ENCODE measurements at places on chromosomes 13 and 19.
A peak's percentile ranks its signal among the peaks of the same experiment; 100 is the strongest.

- DNase-seq = no peak
These were observed 63.4 kb downstream of the INSR start for GRCh38 chr19:7230826-7231225.

GRCh38 chr19:17539238-17540117 is 16.0 kb upstream of the COLGALT1 start:
- peak; percentile 95 for DNase-seq

DNA sequence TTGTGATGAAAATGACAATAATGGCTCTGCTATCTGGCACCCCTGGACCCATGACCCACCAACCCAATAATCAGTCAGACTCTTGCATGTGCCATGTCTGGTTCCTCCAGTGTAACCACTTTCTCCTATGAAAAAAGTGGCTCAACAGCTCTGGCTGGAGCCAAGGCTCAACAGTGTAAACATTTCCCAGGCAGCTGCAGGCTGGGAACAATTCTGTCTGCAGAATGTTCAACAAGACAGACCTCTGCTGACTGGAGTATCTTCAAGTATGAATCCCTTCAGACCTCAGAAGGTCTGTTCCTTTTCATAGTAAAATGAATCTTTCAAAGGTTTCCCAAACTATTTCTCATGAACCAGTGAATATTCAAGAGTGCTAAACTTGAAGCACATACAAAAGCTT is 410.1 kb upstream of the HTR2A start:
- no peak for DNase-seq

DNA sequence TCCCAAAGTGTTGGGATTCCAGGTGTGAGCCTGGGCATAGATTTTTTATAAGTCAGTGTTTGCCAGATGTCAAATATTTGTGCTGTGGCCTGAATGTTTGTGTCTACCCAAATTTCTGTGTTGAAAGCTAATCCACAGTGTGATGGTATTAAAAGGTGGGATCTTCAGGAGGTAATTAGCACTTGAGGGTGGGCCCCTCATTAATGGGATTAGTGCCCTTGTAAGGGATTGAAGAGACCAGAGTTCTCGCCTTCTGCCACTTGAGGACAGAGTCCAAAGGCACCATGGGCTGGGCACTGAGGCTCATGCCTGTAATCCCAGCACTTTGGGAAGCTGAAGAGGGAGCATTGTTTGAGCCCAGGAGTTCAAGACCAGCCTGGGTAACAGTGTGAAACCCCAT is 9.7 kb upstream of the FBXO17 start:
- DNase-seq = no peak

DNA sequence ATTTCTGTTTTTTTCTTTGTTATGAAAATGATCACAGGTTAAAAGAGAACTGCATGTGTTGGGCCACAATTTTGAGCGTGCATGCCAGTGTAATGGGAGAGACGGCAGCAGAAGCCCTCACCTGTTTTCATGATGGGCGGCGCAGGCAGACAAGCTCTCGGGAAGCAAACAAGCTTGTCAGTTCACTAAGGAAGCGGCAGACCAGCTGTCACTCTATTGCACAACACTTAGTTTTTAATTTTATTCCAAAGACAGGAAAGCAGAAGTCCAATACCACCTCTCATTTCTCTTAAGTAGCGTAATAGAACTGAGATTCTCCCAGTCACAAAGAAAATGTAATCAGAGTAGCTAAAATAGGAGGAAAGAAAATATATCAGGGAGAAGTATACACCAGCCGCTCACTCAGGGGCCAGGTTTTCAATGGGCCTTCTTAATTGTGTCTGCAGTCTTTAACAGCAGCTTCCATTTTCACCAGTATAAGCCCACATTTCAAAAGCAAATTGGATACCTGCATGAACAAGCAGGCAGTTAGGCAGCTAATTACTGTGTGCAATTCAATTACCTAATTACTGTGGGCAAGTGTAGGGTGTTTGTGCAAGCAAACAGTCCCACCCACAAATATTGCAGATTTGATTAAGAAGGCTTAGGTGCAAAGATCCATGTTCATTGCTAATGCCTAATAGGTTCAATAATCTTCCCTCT is 711.4 kb downstream of the DIAPH3 start:
- no peak for DNase-seq

GRCh38 chr19:44164327-44164672 is 600 bp upstream of the ZNF226 start:
- DNase-seq = no peak

- DNase-seq = no peak
These were observed 197.2 kb downstream of the TEX29 start for GRCh38 chr13:111517641-111518010.

DNA sequence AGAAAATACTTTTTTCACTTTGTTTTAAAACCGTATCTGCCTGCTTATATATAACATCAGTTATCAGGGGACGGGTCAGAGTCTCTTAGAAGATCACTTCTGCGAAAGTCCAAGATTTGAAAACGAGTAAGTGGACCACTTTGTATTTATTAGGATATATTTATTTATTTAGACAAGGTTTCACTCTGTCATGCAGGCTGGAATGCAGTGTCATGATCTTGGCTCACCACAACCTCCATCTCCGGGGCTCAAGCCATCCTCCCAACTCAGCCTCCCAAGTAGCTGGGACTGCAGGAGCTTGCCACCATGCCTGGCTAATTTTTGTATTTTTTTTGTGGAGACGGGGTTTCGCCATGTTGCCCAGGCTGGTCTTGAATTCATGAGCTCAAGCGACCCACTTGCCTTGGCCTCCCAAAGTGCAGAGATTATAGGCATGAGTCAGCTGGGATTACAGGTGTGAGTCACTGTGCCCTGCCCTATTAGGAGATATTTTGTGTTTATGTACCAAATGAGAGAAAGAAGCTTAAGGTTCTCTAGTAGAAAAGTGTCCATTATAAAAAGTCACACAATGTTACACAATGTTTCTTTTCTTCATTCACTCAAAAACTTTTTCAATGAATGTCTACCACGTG is 39.5 kb downstream of the RASL11A start:
- DNase-seq = no peak

DNA sequence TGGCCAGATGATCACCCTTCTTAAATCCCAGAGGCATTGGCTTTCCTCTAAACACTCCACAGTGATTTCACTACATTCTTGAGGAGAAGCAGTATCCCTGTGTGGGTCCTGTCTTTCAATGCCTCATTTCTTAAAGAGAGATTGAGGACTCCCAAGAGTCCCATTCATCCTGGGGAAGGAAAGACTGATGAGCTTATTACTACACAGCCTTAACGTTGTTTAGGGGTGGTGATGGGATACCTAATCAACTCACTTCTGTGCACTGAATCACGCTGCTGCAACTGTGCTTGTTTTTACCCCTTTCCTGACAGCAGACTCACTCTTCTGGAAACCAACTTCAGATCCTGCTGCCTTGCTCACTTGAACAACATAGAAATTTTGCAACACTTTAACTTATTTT is 203.1 kb downstream of the RGCC start:
- no peak for DNase-seq

- DNase-seq = no peak
These were observed 5.1 kb downstream of the FSTL3 start for GRCh38 chr19:681029-682019.

- no peak for DNase-seq
These were observed 138.8 kb upstream of the GJB6 start for GRCh38 chr13:20370815-20371421.

- no peak for DNase-seq
These were observed 904.8 kb upstream of the PCDH20 start for GRCh38 chr13:62320129-62321108.

DNA sequence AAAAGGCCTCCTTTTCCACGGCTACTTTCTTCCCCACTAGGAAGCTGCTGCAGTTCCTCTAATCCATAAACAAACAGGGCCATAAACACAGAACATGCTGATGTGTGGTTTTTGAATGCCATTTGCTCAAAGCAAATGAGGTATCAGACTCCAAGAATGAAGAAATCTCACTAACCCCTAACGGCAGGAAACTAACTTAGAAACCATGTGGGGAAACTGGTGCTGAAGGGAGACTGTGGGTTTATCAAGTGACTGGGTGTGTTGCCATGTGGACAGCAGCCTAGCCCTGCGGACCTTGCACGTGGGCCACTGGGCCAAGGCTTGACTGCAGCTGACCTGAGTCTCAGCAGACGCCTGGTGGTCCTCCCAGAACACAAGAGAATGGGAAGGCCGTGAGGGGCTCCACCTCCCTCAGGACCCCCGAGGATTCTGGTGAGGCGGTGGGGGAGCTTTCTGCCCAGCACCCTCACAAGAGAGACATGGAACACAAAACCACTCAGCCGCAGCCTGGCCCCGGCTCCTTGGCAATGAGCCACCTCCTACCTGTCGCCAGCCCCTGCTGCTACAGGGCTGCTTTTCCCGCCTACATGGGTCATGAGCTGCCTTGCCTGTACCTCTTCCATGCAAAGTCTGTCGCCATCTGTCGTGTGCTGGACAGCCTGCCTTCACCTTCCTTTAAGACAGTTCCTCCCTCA is 10.6 kb downstream of the SLC15A1 start:
- DNase-seq = no peak

GRCh38 chr19:36771261-36772231 is 1.1 kb downstream of the ZNF850 start:
- peak; percentile 2 for DNase-seq

DNA sequence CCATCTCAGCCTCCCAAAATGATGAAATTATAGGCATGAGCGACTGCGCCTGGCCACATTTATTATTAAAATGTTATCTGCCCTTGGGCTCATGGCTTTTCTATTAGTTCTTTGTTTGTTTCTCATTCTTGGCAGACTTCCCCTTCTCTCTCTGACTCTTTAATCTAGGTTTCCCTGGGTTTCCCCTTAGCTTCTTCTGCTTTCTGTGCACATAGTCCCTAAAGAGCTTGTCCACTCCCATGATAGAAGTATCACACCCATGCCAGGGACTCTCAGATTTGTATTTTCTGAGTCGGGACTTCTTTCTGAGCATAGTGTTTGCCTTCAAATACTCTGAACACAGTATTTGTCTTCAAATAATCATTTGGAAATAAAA is 38.6 kb upstream of the ITM2B start:
- no peak for DNase-seq

DNA sequence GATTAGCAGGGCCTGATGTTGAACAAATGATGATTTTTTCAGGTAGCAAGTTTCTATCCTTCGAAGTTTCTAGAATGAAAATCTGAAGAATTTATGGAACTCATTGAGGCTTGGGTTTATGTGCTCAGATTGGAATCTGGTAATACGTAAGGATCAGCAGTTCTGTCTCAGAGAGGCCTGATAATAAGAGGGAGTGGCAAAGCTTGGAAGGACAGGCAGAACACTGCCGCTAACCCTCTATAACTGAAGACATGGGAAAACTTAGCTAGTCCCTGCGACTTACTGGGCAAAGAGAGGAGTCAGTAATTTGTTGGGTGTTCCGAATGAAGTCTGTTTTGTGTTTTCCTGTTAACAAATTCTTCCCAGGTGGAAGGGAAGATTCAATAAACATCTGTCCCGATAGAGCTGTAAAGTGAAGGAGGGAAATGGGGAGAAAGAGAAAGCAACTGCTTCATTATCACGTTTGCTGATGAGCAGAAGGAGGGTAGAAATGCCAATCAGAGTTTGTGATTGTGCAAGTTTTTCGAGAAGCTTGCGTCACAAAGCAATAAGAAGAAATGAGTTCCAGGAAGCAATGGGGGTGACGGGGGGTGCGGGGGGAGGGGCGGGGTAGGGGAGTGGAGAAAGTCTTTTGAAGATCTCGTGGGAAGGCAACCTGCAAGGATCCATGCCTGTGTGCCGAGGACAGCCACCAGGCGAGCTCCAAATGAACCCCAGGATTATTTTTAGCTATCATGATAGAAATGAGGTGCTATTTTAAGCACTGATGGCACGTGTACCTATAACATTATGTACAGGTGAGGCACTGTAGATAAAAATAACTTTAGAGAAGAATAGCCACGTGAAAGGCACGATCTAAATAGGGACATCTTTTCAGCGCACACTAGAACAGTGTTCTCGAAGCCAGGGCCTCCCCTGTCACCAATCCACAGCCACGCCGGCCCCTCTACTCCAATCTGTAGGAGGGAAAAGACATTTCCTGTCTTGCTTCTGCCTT is 224.1 kb downstream of the FGF9 start:
- DNase-seq = no peak

GRCh38 chr19:49890349-49891311 is 6.1 kb downstream of the IL4I1 start:
- peak; percentile 55 for DNase-seq

GRCh38 chr13:40508767-40509342 is 157.6 kb downstream of the FOXO1 start:
- DNase-seq = no peak

- DNase-seq = no peak
These were observed 4.4 kb upstream of the UNC13A start for GRCh38 chr19:17692566-17692965.

- no peak for DNase-seq
These were observed 18.8 kb upstream of the CLASRP start for GRCh38 chr19:45020071-45020470.

DNA sequence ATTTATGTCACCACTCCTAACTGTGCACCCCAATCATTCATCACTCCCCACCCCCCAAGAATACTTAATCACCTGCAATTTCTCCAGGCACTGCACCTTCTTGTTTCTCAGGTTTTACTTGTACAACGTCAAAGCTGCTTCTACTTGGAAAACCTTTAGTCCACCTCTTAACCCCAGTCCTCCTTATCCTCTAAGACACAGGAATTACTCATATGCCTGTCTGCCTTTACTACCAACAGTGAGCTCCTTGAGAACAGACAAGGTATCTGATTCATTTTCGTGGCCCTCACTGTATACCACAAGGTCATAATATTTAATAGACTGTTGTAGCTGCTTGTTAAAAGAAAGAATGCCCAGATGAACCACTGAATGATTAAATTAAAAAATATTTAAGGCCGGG is 21.0 kb upstream of the NDFIP2 start:
- DNase-seq = no peak

- peak; percentile 10 for DNase-seq
These were observed 2.0 kb upstream of the FFAR2 start for GRCh38 chr19:35445826-35446593.

GRCh38 chr13:93811071-93811737 is 584.6 kb downstream of the GPC6 start:
- DNase-seq = no peak

GRCh38 chr19:8700956-8701355 is 2.4 kb upstream of the ACTL9 start:
- no peak for DNase-seq

- no peak for DNase-seq
These were observed 9.2 kb upstream of the KANK3 start for GRCh38 chr19:8352134-8352827.

DNA sequence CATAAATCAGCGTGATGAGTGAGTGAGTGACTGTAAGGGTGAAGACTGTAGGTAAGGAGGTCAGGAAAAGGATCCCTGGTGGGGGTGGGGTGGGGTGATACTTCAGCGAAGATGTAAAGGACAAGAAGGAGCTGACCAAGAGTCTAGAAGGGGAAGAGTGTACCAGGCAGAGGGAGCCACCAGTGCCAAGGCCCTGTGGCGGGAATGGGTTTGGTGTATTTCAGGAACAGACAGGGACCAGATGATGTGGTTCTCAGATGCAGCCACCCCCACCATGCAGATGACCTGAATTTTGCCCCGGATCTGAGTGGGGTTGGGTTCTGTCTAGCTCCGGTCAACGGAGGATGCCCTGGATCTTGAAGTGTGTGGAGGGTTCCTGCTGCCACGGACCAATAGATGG is 30.1 kb upstream of the SLC7A10 start:
- no peak for DNase-seq
